CD4-positive, alpha-beta T cell treated with Interleukin-10 for 1 hour (primary cell): ENCODE measurements at places on chromosomes 12 and 14.

DNA sequence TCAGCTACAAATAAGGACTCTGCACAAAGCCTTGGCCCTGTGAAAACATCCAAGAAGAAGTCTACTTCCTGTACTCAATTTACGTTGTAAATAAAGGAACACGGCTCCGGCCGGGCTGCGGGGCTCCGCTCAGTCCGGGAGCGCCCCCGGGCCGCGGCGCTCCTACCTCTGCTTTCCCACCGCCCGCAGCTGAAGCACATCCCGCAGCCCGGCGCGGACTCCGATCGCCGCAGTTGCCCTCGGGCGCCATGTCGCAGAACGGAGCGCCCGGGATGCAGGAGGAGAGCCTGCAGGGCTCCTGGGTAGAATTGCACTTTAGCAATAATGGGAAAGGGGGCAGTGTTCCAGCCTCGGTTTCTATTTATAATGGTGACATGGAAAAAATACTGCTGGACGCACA, 502.3 kb upstream of the FOXG1 start:
- DNase-seq, result no peak

- no peak for DNase-seq
Measured at GRCh38 chr12:84161296-84161695, 751.3 kb downstream of the SLC6A15 start.

- peak; percentile 9 for DNase-seq
Measured at GRCh38 chr12:74412606-74413230, 124.9 kb upstream of the ATXN7L3B start.

DNA sequence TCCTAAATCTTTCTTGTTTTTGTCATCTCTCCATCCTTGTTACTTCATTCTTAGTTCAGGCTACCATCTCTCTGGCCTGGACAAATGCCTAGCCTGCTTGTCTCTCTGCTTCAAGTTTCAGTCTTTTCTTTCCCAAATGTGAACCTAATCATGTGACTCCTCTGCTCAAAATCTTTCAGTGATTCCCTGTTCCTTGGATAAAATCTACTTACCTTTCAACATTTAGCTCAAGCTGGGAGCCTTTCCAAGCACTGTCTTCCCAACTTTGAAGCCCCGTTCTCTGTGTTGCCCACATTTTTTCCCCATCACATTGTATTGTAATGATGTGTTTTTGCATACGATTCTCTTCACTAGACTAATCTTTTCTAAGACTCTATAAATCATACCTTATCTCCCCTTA, 24.7 kb downstream of the SLC7A8 start:
- no peak for DNase-seq

GRCh38 chr12:83092606-83093005, 405.9 kb downstream of the TMTC2 start:
- DNase-seq, result no peak

GRCh38 chr14:81125536-81125935, 95.2 kb downstream of the GTF2A1 start:
- DNase-seq, result no peak

DNA sequence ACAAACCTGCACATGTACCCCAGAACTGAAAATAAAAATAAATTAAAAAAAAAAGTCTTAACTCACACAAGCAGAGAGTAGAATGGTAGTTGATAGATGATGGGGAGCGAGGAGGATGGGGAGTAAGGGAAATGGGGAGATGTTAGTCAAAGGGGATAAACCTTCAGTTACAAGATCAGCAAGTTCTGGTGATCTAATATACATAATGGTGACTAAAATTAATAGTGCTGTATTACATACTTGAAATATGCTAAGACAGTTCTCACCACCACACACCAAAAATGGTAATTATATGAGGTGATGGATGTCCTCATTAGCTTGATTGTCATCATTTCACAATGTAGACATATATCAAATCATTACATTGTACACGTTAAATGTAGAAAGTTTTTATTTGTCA, 3.2 kb upstream of the C12orf42 start:
- DNase-seq, result no peak

DNA sequence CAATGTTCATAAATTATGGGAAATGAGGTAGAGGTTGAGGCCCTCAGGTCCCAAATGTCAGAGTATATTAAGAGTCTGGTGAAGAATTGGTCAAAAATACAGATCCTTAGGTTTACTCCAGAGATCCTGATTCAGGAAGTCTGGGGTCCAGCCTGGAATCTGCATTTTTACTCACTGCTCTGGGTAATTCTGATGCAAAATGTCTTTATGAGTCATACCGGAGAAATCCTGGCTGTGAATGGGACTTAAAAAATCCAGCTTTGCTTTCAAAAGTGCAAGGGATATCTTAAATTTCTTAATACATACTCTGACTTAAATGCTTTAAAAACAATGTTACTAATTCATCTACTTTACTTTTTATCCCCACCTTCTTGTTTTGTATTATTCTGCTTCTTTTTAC, 74.5 kb downstream of the FERMT2 start:
- DNase-seq, result no peak
